ENCODE measurements at places on chromosomes 13 and 19.

DNA sequence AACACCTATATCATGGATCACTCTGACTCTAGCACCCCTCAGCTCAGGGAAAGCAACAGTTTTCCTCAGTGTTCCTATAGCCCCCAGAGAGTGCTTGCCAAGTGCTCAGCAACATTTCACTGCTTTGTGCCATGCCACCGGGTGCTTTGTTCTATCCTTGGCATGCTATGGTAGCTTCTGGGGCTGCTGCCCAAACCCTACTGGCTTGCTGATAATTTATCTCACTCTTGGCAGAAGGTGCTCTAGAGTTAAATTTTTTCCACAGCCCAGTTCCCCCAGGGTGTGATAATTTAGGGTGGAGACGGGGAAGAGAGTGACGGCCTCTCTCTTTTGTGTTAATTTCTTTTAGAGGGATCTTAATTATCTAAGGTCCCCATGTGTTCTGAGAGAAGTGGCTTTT, 12.6 kb upstream of the CSNK1A1L start:
- no peak for DNase-seq

DNA sequence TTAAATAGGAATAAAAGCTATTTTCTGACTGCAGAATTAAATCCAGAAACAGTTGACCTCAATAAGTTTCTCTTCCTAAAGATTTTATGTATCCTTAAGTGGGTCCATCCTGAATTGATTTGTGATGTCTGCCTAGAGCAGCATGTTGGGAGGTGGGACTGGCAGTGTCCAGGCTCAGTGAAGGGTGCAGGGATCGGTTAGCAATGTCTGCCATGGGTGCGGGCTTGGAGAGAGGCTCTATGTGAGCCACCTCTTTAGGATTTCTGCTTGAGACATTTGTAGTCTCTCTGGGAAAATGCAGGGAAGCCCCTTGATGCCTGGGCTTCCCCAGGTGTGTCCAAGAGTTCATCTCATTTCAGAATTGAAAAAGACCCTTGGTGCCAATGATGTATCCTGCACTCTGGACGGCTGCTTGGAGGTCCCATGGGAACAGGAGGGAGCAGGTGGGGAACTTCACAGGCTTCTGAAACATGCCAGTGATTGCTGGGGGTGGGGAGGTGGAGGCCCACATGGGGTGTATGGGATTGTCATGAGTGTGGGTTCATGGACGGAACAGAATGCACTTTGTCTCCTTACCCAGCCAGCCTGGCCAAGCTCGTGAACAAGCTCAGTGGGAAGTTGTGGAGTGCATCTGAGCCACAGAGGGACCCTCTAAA, 6.2 kb upstream of the COLGALT1 start:
- DNase-seq, result no peak

- no peak for DNase-seq
Observed at GRCh38 chr13:27821566-27821965, 29.3 kb downstream of the GSX1 start.

DNA sequence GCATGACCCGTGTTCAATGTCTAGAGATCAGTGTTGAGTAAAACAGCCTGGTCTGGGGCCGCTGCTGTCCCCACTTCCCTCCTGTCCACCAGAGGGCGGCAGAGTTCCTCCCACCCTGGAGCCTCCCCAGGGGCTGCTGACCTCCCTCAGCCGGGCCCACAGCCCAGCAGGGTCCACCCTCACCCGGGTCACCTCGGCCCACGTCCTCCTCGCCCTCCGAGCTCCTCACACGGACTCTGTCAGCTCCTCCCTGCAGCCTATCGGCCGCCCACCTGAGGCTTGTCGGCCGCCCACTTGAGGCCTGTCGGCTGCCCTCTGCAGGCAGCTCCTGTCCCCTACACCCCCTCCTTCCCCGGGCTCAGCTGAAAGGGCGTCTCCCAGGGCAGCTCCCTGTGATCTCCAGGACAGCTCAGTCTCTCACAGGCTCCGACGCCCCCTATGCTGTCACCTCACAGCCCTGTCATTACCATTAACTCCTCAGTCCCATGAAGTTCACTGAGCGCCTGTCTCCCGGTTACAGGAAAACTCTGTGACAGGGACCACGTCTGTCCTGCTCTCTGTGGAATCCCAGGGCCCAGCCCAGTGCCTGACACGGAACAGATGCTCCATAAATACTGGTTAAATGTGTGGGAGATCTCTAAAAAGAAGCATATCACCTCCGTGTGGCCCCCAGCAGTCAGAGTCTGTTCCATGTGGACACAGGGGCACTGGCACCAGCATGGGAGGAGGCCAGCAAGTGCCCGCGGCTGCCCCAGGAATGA, 1.5 kb upstream of the CEACAM5 start:
- DNase-seq, result peak; percentile 39

DNA sequence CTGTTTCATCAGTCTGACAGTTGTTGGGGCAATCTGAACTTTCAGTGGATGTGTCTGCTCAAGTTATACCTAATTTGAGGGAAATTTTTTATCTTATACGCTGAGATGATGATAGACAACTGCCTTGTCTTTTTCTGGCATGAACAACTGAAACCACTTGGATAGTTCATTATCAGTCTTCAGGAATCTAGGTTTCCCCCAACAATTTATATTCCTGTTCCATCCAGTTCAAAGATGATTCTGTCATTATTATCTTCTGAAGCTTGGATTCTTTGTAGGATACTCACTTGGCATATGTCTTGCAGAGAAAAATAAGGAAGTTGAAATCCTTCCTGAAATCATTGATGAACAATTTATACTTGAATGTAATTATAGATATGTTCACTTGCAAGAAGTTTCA, 193.7 kb downstream of the LMO7 start:
- DNase-seq, result no peak

- DNase-seq, result no peak
Observed at GRCh38 chr13:21326155-21327031, 132.7 kb downstream of the ZDHHC20 start.
